Fibroblast of lung (primary cell): ENCODE measurements at places on chromosomes 2 and 18. TPM values are rescaled to one million over a fixed set of nuclear protein-coding genes. Genes with fewer than 3 reads are reported as not detected.

Gene SPHKAP
- not detected in 2 replicates for total RNA-seq

Gene MAPK4
- under 0.01 TPM in 1 of 2 replicates, not detected in the other for total RNA-seq

Gene IL1R1
- total RNA-seq: 110 and 173 TPM in 2 replicates

GRCh38 chr18:58268849-58269248 is 224.8 kb downstream of the NEDD4L start:
- H3K36me3 ChIP-seq: no peaks in the 10 kb centered on the region
- H3K4me1 ChIP-seq: no peaks in the 10 kb centered on the region
- no peak overlapping the region for H3K4me3 ChIP-seq
- H3K27me3 ChIP-seq: no peaks in the 10 kb centered on the region
- H3K27ac ChIP-seq: no peak overlapping the region

GRCh38 chr2:46846536-46846935 is 69.1 kb downstream of the MCFD2 start:
- no peak overlapping the region for H3K4me3 ChIP-seq
- no peaks in the 10 kb centered on the region for H3K36me3 ChIP-seq
- H3K4me1 ChIP-seq: peaks cover 43% of the 10 kb centered on the region
- peak overlapping the region; percentile 97 for H3K27ac ChIP-seq

DNA sequence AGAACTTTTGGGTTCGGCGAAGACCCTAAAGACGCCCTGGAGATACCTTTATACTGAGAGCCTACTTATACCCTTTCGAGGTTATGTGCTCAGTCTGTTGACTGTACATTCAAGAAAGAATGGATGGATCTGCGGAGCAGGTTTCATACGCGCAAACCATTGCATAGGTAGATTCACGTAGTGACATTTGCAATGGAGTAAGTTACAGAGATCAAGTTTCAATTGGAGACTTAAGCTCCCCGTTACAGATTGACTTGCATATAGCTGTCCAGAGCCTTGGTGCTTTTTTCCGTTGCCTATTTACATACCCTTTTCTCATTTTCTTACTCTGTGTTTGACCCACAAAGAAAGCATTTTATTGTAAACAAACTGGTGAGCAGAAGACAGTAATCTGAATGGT is 923 bp downstream of the PSMD1 start:
- peak overlapping the region; percentile 93 for H3K27ac ChIP-seq
- peaks cover 1% of the 10 kb centered on the region for H3K36me3 ChIP-seq
- DNase-seq: peak; percentile 33
- peak overlapping the region; percentile 86 for H3K4me3 ChIP-seq
- H3K27me3 ChIP-seq: no peaks in the 10 kb centered on the region
- H3K4me1 ChIP-seq: peaks cover 2% of the 10 kb centered on the region

DNA sequence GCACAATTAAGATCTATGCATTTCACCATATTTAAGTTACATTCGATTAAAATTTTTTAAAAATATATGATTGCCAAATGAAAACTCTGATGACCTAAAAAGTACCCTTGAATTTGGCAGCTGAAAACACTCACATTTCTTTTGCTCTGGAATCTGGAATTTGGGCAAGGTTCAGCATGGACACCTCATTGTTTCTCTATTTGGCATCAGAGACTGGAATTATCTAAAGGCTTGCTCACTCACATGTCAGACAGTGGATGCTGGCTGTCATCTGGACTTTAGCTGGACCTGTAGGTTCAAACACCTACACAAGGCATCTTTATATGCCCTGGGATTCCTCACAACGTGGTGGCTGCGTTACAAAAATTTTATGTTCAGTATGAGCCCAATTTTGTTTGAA is 16.1 kb downstream of the MBOAT2 start:
- H3K4me3 ChIP-seq: no peak overlapping the region
- peaks cover 10% of the 10 kb centered on the region for H3K4me1 ChIP-seq
- H3K36me3 ChIP-seq: no peaks in the 10 kb centered on the region

- H3K27ac ChIP-seq: peak overlapping the region; percentile 36
Measured at GRCh38 chr18:8890957-8891464, 185.7 kb downstream of the MTCL1 start.

DNA sequence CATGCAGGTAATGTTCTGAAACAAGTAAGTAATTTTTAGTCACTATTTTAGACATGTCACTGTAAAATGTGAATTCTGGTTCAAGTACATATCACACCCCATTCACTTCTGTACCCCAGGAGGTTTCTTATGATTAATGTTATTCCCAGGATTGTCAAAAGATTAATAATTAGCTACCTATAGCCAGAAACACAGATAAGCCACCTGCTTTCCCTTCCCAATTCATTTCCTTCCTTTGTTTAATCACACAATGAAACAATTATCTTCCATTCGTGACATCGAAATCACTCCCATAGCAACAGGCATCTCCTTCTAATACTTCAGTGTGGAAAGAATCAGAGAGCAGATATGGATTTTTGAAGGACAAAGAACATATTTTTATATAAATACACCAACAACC is 1650.3 kb upstream of the CELF4 start:
- DNase-seq: no peak
- H3K4me3 ChIP-seq: no peak overlapping the region
- H3K27me3 ChIP-seq: no peaks in the 10 kb centered on the region
